Activated T-helper 1 cell treated with anti-CD3 and anti-CD28 coated beads, Interleukin-12 subunit alpha, Interleukin-12 subunit beta, Interleukin-2, Interleukin-4 antibody, amounts not matched to agents 30 ng/mL and 10 ng/mL and 1 ng/mL, durations not matched to agents 14 hours and 24 hours and 36 hours (primary cell): ENCODE measurements at places on chromosomes 3 and 15.

DNA sequence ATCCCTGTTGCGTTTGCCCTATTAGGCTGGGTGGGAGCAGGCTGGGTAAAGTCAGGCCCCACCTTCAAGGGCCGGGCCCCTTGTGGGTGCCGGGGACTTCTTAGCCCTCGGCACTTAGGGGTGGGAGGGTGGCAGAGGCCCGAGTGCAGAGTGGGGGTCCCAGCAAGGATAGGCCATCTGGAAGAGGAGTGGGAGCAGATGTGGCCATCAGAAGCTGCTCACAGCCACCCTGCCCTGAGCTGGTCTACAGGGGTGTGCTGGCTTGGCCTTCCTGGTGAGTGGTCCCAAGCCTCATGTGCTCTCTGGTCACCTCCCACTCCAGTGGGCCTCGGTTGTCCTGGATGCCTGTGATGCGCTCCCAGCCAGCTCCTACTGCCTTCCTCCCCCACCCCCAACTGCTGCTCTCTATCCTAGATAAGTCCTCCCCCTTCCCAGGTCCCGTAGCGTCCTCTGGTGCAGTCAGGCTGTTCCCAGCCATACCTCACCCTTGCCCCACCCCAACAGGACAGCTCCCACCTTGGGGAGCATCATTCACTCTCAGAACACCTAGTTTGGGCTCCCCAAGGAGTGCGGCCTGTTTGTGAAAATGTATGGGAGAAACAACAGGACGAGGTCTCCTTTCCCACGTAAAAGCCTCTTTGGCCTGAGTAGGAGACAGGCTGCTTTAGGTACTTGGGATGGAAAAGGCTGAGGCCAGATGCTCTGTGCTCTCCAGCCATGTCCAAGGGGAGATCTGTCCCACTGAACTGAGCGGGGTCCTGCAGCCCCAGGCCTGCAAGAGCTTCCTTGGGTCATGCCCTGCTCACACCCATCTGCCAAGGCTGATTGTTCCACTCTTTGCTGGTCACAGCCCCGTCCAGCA is 24.9 kb upstream of the PLXNA1 start:
- no peak for DNase-seq
- no peak overlapping the region for H3K27ac ChIP-seq
- H3K4me1 ChIP-seq = no peaks in the 10 kb centered on the region

- H3K36me3 ChIP-seq = peaks cover 18% of the 10 kb centered on the region
- no peaks in the 10 kb centered on the region for H3K4me1 ChIP-seq
- no peaks in the 10 kb centered on the region for H3K27me3 ChIP-seq
- H3K4me3 ChIP-seq = no peak overlapping the region
- H3K27ac ChIP-seq = no peak overlapping the region
Measured at GRCh38 chr3:172201870-172202236, 162.5 kb downstream of the FNDC3B start.

DNA sequence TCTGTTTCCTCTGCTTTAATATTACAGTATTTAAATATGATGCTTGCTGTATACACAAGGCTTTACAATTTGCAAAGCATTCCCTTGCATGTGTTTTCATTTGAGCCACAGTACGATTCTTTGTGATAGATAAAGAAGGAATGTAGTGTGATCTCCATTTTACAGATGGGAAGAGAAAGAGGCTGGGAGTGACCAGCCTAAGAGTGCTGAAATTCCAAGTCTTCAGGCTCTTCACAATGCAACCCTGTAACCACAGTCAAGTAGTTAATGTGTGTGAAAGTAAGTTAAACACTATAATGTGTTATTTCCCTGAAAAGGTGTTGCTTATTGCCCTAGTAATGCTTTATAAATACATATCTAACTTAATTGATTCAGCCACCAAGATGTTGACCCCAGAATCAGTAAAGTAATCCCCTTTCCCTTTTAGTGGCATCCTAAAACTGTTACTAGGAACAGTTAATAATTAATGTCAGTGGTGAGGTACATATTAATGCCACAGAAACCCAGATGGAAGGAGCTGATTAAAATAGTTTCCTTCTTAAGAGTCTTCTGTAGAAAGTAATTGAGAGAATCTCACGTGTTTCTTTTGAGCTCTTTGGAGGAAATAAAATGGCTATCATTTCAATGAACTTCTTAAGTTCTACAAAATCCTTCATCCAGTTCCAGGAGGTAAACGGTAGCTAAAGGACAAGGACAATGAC is 110.4 kb downstream of the IL12A start:
- no peak overlapping the region for H3K4me3 ChIP-seq
- no peak for DNase-seq
- H3K36me3 ChIP-seq = no peaks in the 10 kb centered on the region
- peaks cover 12% of the 10 kb centered on the region for H3K27me3 ChIP-seq
- H3K4me1 ChIP-seq = no peaks in the 10 kb centered on the region
- H3K27ac ChIP-seq = no peak overlapping the region

GRCh38 chr15:70479056-70479455 is 284.3 kb downstream of the UACA start:
- peaks cover 81% of the 10 kb centered on the region for H3K4me1 ChIP-seq
- peak overlapping the region; percentile 76 for H3K27ac ChIP-seq
- peaks cover 8% of the 10 kb centered on the region for H3K36me3 ChIP-seq
- DNase-seq = no peak
- H3K27me3 ChIP-seq = peaks cover 54% of the 10 kb centered on the region
- peak overlapping the region; percentile 63 for H3K4me3 ChIP-seq

DNA sequence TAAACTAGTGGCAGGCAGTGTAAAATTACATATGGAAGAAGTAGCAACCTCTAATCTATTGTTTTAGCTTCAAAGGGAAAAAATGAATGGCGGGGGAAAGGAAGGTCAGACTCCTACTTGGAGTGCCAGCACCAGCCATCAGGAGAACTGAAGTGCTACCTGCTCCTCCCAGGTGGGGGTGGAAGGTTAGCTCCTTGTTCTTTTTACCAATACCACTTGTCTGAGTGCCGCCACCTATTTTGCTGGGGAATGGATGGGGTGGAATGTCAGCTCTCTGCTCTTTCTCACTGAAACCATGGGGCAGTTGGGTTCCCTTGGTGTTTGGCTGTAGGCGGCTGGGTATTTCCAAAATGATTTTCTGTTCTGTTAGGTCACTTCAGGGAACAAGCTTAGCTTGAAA is 428.7 kb upstream of the EPHA3 start:
- no peaks in the 10 kb centered on the region for H3K36me3 ChIP-seq
- no peaks in the 10 kb centered on the region for H3K27me3 ChIP-seq
- no peak overlapping the region for H3K27ac ChIP-seq
- H3K4me1 ChIP-seq = no peaks in the 10 kb centered on the region
- H3K4me3 ChIP-seq = no peak overlapping the region
